NCI-H2081 treated with DMSO at 0.1 percent for 48 hours (cell line): ENCODE measurements at places on chromosomes 1 and 21.

DNA sequence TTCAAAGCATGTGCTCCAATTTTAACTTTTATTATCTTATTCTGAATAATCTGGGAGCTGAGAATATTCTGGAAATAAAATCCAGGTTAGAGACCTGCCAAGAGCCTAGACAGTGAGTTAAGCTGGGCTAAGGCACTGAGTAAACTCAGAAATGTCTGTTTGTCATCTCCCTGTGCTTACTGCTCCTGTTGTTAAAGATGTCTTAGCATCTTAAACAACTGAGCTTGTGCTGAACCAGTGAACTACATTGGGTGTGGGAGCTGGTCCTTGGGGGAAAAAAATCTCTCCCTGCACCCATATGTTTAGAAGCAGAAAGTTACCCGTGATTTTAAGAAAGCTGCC is 25.0 kb upstream of the AHCYL1 start:
- DNase-seq = no peak

- no peak for DNase-seq
Observed at GRCh38 chr1:32989160-32990050, 24.8 kb upstream of the RNF19B start.

- no peak for DNase-seq
Observed at GRCh38 chr21:33219954-33220353, 9.8 kb upstream of the IFNAR2 start.

- DNase-seq = no peak
Observed at GRCh38 chr1:84166797-84167196, 22.7 kb downstream of the PRKACB start.

- no peak for DNase-seq
Observed at GRCh38 chr1:1419363-1419812, 1.7 kb downstream of the ANKRD65 start.

- DNase-seq = peak; percentile 50
Observed at GRCh38 chr1:115890580-115890979, 49.7 kb upstream of the NHLH2 start.

- DNase-seq = no peak
Observed at GRCh38 chr1:113784104-113784779, 25.0 kb upstream of the PHTF1 start.

- DNase-seq = no peak
Observed at GRCh38 chr1:15155888-15156741, 2.6 kb downstream of the TMEM51 start.

DNA sequence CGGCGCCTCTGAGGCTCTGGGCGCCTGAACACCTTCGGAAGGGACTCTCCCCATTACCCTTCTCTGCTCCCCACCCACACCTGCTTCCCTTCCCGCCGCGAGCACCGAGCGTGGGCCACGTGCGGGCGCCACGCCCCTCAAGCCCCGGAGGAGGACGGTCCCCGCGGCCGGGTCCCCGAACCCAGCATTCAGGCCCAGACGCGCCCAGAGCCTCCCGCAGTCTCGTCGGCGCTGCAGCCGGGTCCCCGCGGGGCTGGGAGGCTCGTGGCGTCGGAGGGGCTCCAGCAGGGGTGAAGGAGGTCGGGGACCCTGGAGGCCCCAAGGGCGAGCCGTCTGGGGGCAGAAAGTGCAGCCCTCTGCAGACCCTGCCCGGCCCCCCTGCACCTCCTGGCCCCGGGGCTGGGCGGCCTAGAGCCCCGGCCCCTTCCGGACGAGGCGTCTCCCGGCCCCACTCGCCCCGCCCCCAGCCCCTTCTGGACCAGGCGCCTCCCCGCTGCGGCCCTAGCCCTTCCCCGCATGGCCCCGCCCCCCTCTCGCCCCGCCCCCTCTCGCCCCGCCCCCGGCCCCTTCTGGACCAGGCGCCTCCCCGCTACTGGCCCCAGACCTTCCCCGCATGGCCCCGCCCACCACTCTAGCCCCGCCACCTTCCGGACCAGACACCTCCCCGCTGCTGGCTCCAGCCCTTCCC is 378 bp upstream of the SMIM1 start:
- DNase-seq = no peak

GRCh38 chr1:114090738-114091505 is 62.7 kb downstream of the SYT6 start:
- DNase-seq = no peak

- DNase-seq = no peak
Observed at GRCh38 chr1:32197074-32197473, 3.3 kb upstream of the CCDC28B start.

GRCh38 chr1:23565776-23566175 is 6.5 kb upstream of the ID3 start:
- no peak for DNase-seq
